ENCODE measurements at places on chromosomes 6 and 20.

GRCh38 chr20:16761305-16761829, 13.2 kb downstream of the OTOR start:
- no peak for DNase-seq

DNA sequence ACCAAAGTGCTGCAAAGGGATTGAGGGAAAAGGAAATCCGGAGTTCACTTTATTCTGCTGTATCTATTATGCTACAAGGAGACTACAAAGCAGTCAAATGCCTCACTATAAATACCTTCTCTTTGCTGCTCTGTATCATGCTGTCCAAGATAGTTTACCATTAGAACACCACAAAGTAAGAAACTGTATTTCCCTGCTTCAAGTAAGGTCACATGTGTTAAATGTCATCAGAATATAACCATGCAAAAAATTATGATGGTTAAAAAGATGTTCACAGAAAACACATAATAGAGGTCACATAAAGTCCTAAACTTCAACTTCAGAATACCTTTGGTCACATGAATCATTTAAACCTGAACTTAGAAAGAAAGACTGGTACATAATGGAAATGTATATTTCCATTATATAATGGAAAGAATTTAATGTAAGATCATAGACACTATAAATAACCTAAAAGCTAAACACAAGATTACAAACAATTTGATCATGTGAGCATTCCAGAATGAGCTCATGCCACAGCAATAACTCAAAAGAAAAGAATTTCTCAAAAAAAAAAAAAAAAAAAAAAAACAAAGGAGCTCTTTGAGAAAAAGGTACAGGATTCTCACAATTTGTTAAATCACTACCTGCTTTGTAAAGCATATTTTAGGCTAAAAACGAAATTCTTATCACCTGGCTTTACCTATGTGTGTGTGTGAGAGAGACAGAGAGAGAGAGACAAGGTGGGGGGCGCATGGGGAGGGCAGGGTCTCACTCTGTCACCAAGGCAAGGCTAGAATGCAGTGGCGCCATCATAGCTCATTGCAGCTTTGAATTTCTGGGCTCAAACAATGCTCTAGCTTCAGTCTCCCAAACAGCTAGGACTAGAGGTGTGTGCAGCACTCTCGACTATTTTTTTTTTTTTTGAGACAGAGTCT, 58.7 kb downstream of the KIF13A start:
- no peak for DNase-seq

DNA sequence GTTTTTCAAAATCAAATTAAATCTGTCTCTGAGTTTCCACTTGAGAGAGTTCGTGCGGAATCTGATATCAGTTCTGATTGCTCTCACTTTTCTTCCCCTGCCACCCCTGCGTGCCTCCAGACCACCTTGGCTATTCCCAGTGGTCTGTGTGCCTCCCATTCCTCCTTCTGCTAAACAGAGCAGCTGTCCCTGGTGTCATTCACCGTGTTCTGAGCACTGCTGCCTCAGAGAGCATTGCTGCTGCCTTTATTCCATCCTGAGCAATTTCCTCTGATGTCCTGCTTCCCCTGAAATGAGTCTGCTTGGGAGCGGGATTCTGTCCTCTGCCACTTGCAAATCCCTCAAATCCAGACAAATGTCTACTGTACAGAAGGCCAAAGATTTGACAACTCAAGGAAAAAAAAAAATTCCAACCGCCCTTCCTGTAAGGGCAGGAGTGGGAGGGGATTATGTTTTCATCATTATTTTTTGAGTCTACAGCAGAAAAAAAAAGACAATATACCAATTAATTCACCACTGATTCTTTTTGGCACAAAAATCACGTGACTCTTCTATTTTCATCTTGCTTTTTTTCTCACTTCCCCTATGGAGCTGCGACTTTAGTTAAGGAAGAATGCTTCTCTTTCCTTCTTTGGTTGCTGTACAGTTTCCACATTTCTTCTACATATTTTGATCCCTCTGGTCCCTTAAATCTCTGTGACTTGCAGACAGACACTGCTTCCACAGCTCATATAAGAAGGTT, 833.0 kb downstream of the EPHA7 start:
- no peak for DNase-seq

GRCh38 chr6:12009180-12009685, 2.9 kb upstream of the HIVEP1 start:
- DNase-seq: no peak

- no peak for DNase-seq
Measured at GRCh38 chr6:110735666-110736065, 79.6 kb downstream of the CDK19 start.

GRCh38 chr6:38847497-38847896, 132.4 kb downstream of the DNAH8 start:
- no peak for DNase-seq

DNA sequence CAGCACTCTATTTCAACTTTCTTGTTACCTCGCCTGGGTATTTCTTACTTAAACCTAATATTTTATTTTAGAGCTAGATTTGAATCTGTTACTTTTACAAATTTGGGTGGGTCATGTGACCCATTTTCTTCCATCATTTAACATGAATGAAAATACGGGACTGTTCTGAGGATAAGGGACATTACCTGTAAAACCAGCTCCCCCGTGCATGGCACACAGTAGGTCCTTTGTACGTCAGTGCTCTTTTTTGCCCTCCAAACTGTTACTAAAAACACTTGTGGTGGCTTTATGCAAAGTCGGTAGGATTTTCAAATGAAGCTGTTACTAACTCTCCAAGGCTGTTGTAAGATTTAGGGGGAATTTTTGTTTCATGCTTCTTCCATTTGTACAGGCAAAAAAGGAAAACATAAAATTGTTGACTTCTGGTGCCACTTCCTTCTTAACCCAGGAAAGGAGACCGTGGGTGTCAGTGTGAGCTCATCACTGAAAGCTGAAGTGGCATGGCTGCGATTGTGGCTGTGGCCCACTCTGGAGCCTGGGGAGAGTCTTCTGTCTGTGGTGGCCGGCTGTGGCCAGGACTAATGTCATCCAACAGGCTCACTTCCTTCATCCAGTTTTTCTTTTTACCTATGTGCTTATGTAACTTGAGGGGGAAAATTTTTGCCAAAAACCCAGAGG, 40.2 kb upstream of the PXDC1 start:
- no peak for DNase-seq

DNA sequence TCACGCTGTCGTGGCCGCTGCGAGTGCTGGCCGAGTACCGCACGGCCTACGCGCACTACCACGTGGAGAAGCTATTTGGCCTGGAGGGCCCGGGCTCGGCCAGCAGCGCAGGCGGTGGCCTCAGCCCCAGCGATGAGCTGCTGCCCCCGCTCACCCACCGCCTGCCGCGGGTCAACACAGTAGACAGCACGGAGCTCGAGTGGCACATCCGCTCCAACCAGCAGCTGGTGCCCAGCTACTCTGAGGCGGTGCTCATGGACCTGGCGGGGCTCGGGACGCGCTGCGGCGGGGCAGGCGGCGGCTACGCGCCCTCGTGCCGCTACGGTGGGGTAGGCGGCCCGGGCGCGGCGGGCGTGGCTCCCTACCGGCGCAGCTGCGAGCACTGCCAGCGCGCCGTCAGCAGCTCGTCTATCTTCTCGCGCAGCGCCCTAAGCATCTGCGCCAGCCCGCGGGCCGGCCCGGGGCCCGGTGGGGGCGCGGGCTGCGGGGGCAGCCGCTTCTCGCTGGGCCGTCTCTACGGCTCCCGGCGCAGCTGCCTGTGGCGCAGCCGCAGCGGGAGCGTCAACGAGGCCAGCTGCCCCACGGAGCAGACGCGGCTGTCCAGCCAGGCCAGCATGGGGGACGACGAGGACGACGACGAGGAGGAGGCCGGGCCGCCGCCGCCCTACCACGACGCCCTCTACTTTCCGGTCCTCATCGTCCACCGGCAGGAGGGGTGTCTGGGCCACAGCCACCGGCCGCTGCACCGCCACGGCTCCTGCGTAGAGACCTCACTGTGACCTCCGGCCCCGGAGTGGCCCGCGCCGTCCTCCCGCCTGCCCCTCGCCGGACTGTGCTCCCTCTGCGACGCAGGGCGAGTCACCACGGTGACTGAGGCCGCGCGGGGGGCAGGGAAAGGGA, 5.7 kb downstream of the TMEM151B start:
- no peak for DNase-seq

DNA sequence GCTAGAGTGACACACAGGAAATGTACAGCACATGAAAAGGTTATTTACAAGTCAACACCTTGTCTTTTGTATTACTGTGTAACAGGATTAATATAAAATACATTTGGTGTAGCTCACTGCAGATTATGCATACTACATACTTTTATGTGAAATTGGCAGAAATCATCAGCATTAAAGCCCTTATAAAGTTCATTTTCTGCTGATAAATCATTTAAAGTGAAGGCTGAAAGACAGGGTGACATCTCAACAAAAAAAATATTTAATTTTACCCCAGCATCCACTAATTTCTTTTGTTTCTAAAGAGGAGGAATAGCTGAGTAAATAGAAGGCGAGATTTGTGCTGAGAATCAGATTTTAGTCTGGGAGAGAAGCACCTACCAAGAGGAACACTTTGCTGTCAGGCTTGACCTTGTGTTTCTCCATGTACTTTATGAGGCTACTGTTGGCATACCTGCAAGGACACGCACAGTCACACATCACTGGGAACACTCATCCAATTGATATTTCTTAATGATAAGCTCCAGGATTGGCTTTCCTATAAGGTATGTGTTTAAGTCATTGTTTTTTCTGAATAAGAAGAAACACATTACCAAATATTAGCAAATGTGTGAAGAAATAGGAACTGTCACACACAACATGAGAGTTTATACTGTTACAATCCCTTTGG, 146.6 kb upstream of the SLC22A16 start:
- DNase-seq: no peak

GRCh38 chr6:78089531-78089930, 436.7 kb downstream of the MEI4 start:
- DNase-seq: no peak

DNA sequence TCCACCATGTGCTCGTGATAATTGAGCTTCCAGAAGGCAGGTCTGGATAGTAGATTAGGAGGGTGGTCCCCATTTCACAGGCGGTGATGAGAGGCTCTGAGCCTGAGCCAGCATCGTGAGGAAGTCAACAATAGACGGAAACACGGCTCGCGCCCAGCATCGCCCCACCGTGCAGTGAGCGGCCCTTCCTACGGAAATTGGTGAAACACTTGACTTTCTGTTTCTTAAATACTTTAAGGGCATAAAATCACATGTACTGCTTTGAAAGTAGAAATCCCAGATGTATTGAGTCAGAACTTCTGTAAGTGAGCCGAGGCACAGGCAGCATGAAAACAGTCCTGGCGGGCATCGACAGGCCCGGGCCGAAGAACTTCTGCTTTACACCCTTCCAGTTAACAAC, 4.3 kb upstream of the KIF25 start:
- no peak for DNase-seq

- no peak for DNase-seq
Measured at GRCh38 chr6:35174088-35174434, 32.9 kb upstream of the TCP11 start.

DNA sequence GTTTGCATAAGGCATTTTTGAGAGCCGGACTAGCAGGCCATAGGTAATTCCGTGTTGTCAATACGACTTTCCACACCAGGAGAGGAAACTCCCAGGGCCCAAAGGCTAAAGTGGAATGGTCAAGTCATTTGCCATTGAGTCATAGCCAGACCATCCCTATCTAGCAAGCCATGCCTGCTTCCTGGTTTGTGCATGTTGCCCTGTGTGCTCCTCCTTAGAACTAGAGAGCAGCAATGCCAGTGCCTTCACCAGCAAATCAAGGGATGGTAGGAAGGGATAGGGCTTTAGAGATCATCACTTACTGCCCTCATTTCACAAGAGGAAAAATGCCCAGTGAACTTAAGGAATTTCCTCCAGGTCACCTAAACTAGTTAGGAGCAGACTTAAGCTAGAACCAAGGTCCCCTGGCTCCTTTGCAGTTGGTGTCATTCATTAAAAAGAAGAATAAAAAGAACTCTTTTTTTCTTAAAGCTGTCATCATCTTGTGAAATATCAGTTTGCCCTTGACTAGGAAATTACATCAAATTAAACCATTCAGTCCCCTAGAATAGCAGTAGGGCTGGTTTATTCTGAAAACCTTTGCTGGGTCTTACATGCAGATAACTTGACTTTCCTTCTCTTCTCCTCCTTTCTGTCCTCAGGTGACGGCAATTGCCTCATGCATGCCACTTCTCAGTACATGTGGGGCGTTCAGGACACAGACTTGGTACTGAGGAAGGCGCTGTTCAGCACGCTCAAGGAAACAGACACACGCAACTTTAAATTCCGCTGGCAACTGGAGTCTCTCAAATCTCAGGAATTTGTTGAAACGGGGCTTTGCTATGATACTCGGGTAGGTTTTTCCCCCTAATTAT, 7.4 kb downstream of the TNFAIP3 start:
- no peak for DNase-seq

DNA sequence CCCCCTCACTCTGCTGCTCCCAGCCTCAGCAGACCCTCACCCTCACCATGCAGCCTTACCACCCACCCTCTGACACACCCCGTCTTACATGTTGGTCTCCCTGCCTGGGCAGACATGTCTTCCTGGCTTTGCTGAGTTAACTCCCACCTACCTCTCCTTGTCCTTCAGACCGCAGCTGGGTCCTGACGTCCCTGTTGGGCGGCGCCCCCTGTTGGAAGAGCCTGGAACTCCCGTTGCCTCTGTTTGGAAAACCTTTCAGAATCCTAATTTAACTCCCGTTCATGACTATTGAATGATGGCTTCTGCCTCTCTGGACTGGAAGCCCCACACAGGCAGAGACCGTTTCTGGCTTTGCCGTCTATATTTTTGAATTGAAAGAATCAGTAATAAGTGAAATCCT, 245.1 kb downstream of the MYLK4 start:
- DNase-seq: no peak

DNA sequence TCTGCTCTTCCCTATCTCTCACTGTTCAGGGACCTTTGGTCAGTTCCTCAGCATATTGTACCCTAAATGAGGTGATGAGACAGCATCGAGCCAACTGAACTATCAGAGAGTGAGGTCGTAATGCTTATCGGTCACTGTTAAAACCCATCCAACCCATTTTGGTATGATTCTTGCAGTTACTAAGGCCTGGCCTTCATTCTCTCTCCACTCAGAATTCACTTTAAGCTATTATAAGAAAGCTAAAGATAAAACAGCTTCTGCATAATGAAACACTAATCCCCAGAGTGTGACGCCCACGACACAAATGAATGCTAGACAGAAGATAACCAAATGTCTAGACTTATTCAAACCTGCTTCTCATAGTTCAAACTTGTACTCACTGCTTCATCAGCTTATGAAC, 175.8 kb downstream of the GMPR start:
- no peak for DNase-seq

- peak; percentile 56 for DNase-seq
Measured at GRCh38 chr20:63735859-63736718, at the start of gene LIME1. Gene LIME1, plus strand, starts transcription at chr20:63736664. Its CDS starts 886 bp downstream, at chr20:63737550.

- DNase-seq: no peak
Measured at GRCh38 chr6:96917098-96917497, 7.4 kb upstream of the KLHL32 start.

Measured in stimulated activated CD8-positive, alpha-beta memory T cell treated with anti-CD3 and anti-CD28 coated beads, Interleukin-7, amount 100 ng/mL, for 1 hour (primary cell).